ENCODE measurements at places on chromosomes 11 and 22. TPM values are rescaled to one million over a fixed set of nuclear protein-coding genes. Genes with fewer than 3 reads are reported as not detected.

GRCh38 chr22:28607795-28608194 is 71.8 kb downstream of the TTC28 start:
- no peak for DNase-seq

FAM89B gene
- total RNA-seq: 67.1 TPM

DNA sequence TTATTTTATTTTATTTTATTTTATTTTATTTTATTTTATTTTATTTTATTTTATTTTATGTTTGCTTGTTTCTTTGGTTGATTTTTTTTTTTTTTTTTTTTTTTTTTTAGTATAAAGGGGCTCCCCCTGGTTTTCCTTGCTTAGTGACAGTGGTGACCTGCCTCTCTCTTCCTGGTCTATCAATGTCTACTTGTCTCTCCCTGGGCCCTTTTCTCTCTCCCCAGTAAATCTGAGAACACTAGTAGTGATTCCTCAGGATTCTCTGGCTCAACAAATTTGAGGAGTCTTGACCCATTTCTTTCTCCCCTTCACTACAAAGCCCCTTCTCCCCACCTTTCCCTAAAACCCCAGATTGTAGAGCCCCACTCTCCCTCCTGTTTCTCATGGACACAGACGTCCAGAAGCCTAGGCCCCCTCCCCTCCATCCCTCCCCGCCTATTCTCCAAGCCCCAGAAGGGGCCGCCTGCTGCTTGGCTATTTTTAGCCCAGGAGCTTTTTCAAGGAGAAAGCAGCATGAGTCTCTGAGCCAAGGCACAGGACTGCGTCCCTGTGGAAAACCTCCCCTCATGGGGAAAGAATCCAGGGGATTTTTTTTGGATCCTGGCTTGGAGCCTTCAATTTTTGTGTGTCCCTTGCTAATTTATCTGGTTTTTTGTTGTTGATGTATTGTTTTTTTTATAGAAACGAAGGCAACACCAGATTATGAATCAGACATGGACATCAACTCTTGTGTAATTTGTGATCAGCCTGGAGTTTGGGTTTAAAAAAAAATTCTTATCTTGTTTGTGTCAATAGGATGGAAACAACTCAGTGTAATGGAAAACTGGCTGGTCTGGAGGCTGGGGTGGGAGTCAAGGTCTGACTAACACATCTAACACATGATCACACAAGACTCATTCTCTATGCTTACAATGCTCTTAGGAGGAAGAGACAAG is 17.5 kb upstream of the ACCSL start:
- peak; percentile 78 for DNase-seq

GRCh38 chr22:28232204-28232603 is 313.1 kb upstream of the PITPNB start:
- no peak for DNase-seq

DDI1 gene
- total RNA-seq: not detected

DNA sequence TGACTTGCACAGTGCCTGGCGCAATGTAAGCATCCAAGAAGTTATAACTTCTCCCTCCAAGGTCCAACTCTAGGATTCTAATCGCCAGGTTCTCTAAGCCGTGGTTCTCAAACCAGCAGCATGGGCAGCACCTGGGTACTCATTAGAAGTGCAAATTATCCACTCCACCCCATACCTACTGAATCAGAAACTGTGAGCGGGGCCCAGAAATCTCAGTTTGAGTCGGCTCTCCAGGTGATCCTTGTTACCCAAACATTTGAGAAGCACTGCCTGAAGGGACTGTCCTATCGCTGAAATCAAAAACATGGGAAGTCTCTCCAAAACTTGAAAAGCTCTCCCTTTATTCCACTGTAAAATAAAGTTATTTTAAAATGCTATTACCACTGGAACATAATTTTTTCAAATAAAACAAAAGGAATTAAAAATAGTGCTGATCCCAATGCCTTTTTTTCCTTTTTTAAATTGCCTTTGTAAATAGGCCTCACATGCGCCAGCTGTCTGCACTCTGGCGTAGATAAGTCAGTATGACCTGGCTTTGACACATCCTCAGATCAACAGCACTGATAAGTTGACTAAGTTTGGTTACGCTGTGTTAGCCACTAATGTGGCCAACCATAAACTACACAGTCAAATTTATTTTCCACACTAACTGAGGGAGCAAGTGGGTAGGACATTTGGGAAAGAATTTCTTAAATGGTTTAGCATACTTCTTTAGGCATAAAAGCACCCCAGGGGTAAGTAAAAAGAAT is 8.4 kb upstream of the CTR9 start:
- no peak for DNase-seq

GRCh38 chr11:86374586-86374985 is at the start of gene CCDC81:
Gene CCDC81 (plus strand): TSS chr11:86374887. CDS start chr11:86375164, 277 bp downstream.
- no peak for DNase-seq

DNA sequence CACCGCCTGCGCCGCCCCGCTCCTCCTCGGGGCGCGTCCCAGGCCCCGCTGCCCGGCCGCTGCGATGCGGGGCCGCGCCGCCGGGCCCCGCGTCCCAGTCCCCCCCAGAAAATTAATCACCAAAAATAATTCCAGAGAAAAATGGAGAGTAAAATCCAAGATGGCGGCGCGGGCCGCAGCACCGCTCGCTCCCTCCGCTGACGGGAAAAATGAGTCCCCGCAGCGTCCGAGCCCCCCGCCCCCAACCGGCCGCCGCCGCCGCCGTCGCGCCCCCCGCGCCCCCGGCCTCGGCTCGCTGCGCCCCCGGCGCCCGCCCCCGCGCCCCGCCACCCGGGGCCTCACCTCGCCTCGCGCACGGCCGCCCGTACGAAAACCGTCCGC is at the start of gene KMT5B:
Gene KMT5B, minus strand, starts transcription at position 162 of the 381 bp plus-strand sequence. CDS start 23,220 bp downstream, outside the sequence.
- DNase-seq: peak; percentile 74

- DNase-seq: no peak
Measured at GRCh38 chr11:15586741-15587473, 472.2 kb downstream of the INSC start.

MS4A14 gene
- total RNA-seq: 1.3 TPM

DNA sequence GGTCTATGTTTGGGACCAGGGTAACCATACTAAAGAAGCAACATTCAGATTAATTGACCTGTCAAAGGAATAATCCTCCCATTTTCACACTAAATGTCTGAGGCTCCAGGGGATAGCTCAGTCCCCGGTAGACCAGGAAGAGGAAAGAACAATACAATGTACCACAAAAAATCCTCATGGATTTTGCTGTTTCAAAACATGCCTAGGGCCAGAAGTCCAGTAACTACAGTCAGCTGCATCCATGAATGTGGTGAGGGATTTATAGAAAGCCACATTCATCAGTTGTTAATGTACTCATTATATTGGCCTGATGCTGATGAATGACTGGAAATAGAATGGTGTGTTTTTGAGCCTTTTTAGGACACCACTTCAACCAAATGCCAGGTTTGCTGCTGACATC is 6.9 kb upstream of the ETS1 start:
- DNase-seq: no peak

DNA sequence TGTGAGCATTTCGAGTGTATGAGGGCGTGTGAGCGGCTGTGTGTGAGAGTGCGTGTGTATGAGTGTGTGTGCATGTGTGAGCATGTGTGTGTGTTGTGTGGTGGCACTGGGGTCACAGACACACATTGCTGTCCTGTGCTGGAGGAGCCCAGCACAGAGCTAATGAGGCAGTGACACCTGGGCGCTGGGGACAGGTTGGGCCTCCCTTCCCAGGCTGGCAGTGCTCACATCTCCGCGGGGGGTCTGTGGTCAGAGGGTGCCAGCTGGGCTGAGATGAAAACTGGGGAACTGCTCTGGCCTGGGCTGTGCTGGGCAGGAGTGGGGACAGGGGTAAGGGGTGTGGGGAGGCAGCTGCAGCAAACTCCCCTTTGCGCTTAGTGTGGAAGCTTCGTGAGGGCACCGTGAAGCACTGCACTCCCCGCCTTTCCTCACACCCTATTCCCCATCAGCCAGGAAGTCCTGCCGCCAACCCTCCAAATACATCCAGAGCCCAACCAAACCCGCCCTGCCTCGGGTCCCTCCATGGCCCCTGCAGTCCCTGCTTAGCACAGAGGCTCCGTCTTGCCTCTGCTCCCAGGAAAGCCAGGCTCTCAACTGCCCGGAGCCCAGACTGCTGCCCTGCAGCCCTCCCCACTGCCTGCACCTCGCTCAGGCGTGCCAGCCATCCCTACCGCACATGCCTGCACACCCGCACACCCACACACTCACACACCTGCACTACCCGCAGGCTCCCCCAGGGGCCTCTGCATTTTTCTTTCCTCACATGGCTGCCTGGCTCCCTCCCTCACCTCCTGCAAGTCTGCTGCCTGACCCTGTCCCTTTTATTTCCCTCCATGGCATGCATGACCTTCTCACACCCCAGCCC is 62.0 kb upstream of the THY1 start:
- DNase-seq: no peak

DNA sequence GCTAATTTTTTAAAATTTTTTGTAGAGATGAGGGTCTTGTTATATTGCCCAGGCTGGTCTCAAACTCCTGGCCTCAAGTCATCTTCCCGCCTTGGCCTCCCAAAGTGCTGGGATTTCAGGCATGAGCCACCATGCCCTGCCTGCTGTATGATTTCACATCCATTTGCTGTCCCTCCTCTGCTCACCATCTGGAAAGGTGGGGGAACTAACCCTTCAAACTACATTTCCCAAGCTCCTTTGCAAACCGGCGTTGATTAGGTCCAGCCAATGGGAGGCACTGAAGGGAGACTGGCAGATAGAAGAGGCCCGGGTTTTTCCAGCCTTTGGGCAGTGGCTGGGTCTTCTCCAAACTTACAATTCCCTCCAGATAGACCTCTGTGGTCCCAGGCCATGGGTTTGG is 19.3 kb downstream of the RFPL1 start:
- DNase-seq: no peak

DNA sequence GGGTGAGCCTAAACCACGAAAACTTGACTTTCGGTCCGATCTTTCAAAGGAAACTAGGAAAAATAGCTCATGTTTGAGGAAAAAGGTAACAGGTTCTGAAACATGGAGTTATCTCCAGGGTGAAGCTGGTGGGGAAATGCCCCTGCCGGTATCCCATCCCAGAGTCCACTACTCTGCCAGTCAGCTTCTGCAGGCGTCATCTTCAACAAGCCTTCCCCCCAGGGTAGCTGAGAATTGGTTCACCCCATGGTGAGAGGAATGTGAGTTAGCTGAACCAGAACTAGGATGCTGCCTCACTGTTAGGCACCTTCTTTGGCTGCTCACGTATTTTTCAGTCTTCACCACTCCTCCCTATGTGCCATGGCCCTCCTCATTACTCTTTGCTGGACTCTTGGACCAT is 1.1 kb downstream of the GVQW3 start:
- DNase-seq: no peak

CPSF7 gene
- 43.7 TPM for total RNA-seq

DNA sequence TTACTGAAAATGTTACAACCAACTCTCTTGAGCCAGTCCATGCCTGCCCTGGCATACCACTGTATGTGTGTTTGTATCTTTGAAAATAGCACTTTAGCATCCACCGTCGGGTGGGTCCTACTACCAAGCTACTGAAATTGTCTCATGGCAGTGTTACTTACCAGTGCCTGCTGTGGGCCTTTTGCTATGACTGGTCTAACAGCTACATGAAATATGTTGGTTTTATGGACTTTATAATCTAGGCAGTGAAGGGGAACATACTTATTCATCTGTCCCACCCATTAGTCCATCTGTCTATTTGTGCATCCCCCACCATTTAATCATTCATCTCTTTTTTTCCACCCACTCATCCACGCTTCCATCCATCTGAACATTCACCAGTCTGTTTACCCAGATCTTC is 106.0 kb downstream of the NAV2 start:
- DNase-seq: no peak

GRCh38 chr11:82321206-82321605 is 412.5 kb downstream of the FAM181B start:
- no peak for DNase-seq

GRCh38 chr11:28146123-28146751 is 38.0 kb downstream of the METTL15 start:
- no peak for DNase-seq

GRCh38 chr22:21587803-21588611 is 20.5 kb downstream of the UBE2L3 start:
- DNase-seq: no peak

DNA sequence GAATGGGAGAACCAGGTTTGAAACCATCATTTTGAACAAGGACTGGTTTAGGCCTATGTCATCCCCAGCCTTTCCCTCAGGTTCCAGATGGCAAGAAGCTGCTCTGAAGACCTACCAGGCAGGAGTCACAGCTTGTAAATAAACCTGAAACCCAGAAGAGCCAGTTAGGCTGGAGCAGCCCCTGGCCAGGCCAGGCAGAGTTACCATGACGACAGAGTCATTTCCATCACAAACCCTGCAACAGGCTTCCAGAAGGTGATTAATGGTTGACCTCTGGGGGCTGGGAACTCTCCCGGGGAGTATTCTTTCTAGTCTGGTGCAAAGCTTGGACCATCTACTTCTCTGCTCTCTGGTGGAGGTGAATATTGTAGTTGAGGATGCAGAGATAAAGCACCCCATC is 164.1 kb upstream of the NCAM1 start:
- no peak for DNase-seq

Data from ovary (tissue), 10 donors.